Activated CD4-positive, CD25-positive, alpha-beta regulatory T cell (primary cell): ENCODE measurements at places on chromosomes 6 and 20.

GRCh38 chr6:52498538-52499017 is 78.3 kb downstream of the TRAM2 start:
- DNase-seq = no peak

DNA sequence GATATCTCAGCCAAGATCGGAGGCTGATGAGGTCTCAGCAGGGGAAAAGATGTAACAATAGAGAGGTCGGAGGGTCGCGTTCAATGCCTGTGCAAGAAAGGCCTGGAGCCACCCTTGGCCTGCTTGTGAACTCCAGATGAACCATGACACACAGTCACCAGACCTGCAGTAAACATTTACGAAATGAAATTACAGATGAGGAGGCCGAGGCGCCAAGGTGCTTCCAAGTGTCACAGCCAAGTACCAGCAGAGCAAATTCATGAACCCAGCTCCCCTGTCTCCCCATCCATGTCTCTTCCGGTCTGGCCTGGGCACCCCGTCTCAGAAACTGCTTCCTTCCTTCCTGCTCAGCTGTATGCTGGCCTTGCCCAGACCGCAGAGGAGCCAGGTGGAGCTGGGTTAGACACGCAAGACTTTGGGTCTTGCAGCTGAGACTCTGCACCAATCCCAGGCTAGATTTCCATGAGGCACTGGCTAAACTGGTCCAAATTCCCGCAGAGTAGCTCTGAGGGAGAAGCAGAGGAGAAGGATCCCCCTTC is 48.1 kb downstream of the CHMP4B start:
- DNase-seq = peak; percentile 9

- DNase-seq = no peak
Measured at GRCh38 chr6:126672649-126673048, 332.7 kb downstream of the CENPW start.

- no peak for DNase-seq
Measured at GRCh38 chr6:148053209-148053608, 289.4 kb upstream of the SASH1 start.

GRCh38 chr6:121510568-121511177 is 75.2 kb downstream of the GJA1 start:
- DNase-seq = no peak

GRCh38 chr6:68343901-68344300 is 291.2 kb upstream of the ADGRB3 start:
- DNase-seq = no peak

DNA sequence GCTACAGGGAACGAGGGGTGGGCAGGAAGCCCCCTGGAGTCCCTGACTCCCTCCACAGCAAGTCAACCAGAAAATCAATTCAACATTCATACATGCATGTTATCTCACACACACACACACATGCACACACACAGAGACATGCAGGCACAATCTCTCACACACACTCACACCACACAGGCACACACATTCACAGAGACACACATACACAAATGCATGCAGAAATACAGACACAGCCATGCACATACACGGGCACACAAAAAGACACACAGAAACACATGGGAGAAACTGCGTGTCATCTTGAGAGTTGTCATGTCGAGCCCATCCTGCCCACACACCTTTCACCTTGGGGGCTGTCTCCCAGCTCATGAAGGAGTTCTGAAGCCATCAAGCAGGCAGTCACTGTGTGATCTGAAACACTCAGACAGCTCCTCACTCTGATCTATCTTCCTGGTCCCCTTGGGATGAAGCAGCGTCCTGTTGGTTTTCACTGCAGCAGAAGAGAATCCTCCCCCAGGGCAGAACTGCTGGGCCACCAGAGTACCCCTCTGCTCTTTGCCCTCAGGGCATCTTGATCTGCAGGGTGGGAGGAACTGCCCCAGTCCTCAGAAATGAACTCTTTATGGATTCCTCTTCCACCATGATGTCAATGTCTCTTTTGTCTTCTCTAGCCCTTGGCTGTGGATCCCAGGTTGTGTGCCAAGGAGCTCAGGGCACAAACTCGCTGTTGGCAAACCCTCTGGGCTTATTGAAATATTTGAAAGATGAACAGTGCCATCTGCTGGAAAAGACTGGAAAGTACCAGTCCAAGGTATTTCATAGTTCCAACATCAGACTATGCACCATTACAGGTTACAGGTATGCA is 8.8 kb downstream of the RAET1L start:
- no peak for DNase-seq

- no peak for DNase-seq
Measured at GRCh38 chr20:42747765-42748411, 441.8 kb downstream of the PTPRT start.

GRCh38 chr20:38926934-38927616 is 858 bp downstream of the FAM83D start:
- no peak for DNase-seq

GRCh38 chr6:28277746-28278145 is 3.6 kb upstream of the PGBD1 start:
- no peak for DNase-seq

DNA sequence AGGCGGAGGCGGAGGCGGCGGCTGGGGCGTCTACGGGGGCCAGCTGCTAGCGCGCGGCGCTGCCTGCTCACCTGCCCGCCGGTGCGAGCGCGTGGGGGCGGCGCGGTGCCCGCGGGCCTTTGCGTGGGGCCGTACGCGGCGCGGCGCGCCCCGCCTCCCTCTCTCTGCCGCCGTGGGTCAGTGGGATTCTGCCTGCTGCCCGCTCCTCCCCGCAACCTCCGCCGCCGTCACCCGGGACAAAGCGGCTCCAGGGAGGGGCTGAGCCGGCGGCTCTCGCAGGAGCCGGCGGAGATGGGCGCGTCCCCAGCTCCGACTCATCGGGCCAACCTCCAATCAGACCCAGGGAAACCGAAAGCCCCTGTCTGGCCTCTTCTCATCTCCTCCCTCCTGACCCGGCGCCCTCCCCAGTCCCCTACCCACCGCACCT is at the start of gene RCAN2:
RCAN2 (minus strand) TSS at position 249 of the 427 bp plus-strand sequence.
- peak; percentile 2 for DNase-seq

DNA sequence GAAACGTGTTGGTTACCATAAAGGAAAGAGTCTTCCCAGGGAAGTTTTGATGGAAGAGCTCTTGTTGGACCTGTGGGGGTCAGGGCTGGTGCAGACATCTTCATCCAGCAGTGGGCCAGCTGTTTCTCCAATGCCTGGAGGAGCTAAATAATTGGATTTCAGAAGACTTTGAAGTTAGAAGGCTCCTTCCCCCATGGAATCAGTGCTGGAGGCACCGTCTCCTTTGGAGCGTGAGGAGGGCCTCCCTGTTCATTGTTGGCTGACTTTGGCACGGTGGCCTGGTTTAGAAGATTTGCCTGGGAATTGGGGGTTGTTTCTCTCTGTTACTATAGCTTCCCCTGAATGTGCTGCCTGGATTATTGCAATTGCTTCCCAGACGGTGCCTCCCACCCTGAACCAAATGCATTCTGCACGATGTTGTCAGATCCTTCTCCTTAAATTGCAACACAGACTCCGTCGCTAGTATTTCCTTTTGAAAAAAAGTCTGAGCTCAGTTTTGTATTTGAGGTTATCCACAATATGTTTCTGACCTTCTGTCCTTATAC is 27.7 kb upstream of the KCNG1 start:
- no peak for DNase-seq

- no peak for DNase-seq
Measured at GRCh38 chr6:14189074-14189473, 71.5 kb downstream of the CD83 start.

GRCh38 chr20:49699200-49699992 is 14.3 kb downstream of the B4GALT5 start:
- DNase-seq = no peak

- DNase-seq = no peak
Measured at GRCh38 chr20:63956664-63957003, 418 bp upstream of the UCKL1 start.

- DNase-seq = no peak
Measured at GRCh38 chr6:107612762-107613415, 123.0 kb downstream of the SOBP start.

GRCh38 chr6:107821591-107821990 is 2.5 kb downstream of the SCML4 start:
- DNase-seq = no peak

- no peak for DNase-seq
Measured at GRCh38 chr6:147156799-147157382, 47.3 kb upstream of the STXBP5 start.

DNA sequence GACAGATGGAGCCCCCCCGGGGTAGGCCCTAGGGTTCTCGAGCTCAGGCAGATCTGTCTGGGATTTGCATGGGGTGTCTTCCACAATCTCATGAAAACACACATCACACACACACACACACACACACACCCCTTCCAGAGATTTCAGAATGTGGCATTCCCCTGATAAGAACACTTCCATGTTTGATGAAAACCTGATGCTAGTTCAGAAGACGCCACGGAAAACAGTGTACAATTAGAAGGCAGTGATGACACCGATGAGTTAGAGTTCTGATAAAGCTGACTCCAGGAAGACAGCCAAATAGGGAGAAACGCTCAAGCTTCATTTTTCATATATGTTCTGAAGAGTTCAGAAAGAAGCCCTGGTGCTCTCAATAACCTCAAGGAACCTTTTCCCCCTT is 438.7 kb upstream of the JARID2 start:
- DNase-seq = no peak

GRCh38 chr20:41007481-41007880 is 21.1 kb upstream of the TOP1 start:
- DNase-seq = no peak

GRCh38 chr6:112016320-112016719 is 37.6 kb upstream of the CCN6 start:
- no peak for DNase-seq

- DNase-seq = no peak
Measured at GRCh38 chr6:36245572-36246061, 24.2 kb upstream of the PNPLA1 start.

DNA sequence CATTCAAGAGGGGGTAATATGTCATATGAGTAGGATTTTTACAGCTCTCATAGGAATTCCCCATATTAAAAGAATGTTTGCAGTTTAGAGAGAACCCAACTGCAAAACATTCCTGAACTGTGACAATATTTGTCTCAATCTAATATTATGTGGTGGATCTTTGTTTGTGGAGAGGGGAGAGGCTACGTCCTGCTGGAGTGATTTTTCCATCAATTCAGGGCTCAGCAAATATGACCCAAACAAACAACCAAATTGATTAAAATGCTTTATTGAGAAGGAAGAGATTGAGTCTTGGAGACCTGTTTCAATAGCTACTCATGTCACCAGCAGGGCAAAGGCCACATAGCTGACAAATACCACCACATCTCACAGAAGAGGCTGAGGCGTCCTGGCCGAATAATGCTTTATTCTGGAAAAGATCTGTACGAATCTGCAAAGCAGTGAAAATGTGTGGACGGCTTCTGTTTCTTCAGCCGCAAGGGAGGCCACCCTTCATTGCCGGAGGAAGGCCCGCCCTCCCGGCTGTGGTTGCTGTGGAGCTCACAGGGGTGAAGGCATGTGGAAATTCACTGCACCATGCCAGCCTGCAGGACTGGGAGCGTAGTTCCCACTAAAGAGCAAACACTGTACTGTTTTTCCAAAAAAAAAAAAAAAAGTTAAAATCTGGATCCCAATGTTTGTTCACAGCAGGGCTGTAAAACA is 89.7 kb upstream of the QKI start:
- no peak for DNase-seq

- DNase-seq = no peak
Measured at GRCh38 chr20:39851459-39851858, 837.6 kb downstream of the MAFB start.

DNA sequence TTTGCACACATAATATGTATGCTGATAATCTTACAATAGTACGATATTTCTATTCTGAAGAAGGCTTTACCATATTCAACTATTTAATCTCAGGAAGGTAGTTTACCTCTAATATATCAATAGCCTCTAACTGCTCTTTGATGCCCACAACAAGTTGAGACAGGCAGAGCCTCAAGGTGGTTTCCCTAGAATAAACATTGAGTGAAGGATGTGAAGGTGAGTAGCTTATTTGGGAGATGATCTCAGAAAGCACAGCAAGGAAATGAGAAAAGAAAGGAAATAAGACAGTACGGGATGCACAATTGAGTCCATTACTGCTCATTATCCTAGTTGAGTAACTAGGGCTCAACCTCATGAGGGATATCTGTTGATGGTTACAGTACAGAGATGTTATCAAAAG is 638.4 kb downstream of the MAFB start:
- no peak for DNase-seq

DNA sequence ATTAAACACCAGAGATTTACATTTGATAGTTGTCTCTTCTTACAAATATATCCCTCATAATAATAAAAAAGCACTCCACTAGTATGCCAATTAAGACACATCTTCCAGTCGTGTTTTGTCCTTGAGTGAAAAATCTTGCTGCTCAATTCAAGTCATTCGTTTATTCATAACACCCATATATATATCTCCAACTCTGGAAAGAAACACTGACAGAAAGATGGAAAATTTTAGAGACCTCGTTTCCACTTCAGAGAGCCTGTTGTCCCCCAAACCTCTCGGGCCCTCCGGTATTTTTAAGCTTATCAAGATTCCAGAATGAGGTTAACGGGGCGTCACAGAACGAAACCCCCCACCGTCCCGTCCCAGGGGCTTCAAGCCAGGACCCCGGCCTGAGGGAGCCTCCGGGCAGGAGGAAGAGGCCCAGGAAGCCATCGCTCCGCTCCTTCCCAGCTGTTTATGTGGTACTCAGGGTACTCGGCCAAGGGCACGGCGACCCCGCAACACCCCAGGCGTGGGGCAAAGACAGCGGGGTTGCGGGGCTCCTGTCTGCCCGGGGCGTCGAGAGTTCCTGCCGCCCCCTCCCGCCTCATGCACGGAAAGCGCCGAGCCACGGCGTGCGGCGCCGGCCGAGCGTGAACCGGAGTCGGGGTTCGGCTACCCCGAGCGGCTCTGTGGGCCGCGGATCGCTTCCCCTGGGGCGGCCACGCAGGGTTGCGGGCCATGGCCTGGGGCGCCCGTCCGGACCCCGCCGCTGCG is 623 bp upstream of the SNX9 start:
- no peak for DNase-seq

DNA sequence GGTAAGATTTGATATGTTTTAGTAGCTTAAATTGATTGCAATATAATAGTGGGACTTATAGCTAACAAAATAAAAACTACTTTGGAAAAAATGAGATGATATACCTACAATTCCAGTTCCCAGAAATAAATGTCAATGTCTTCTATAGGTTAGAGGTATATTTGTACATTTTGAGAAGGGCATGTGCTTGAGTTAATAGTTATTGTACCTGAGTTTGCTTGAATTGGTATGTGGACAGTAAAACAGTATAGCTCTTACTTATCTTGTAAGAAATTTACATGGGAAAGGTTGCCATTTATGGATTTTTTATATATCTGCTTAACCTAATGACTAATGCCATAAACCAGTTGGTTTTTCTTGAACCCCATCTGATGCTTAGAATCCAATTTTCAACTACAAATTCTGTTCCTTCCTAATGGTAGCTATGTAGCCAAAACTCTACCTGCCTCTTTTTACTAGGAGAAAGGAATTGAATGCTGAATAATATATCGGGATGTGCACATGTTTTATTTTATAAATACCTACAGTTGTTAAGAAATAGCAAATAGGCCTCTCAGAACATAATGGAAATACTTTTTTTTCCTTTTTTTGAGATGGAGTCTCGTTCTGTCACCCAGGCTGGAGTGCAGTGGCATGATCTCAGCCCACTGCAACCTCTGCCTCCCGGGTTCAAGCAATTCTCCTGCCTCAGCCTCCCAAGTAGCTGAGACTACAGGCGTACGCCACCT is 4.9 kb downstream of the LOC128125822 start:
- no peak for DNase-seq
